ENCODE measurements at places on chromosomes 16 and 17.

DNA sequence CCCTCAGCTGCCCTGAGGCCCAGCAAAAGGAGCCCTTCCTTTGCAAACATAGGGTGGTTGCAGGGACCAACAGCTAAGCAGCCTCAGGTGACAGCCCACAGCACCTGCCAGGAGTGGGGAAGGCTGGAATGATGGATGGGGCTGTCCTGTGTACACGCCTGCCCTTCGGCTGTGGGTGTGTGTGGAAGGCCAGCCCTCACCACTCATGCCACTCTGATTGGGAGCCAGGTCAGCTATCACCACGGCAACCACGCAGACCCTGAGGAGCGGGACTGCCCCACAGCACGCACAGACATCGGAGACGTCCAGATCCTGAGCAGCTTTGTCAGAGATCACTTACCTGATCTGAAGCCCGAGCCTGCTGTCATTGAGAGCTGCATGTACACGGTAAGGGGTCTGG, 11.9 kb downstream of the PIPOX start:
- no peak for DNase-seq

GRCh38 chr17:80219013-80219762, 945 bp downstream of the SGSH start:
- DNase-seq, result no peak

GRCh38 chr16:89507834-89508590, at the start of gene SPG7:
SPG7 (plus strand) TSS chr16:89508403; CDS start chr16:89508418, 15 bp downstream.
- DNase-seq, result peak; percentile 95

GRCh38 chr17:78722246-78722761, 59.8 kb downstream of the CYTH1 start:
- DNase-seq, result no peak

DNA sequence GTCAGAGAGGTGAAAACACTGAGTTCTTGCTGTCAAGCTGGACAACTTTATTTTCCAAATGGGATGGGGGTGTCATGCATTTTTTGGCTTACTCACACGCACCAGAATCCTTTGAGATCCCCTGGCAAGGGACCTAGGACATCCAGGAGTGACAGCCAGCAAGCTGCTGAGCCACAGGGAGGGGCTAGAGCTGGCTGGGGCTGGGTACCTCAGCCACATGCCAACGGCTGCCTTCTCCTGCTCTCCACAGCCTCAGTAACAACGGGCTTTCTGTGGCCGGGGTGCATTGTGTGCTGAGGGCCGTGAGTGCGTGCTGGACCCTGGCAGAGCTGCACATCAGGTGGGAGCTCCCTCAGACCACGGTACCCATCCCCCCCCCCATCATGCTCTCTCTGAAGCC, 47.6 kb downstream of the NLRC5 start:
- no peak for DNase-seq

DNA sequence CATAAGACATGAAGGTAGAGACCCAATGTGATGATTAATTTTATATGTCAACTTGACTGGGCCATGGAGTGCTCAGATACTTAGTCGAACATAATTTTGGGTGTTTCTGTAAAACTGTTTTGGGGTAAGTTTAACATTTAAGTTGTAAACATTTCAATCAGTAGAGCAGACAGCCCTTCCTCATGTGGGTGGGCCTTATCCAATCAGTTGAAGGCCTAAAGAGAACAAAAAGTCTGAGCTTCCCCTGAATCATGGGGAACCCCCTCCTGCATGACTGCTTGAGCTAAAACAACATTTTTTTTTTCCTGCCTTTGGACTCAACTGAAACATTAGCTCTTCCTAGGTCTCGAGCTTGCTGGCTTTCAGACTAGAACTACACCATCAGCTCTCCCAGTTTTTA, 327.3 kb upstream of the SOX9 start:
- DNase-seq, result no peak

GRCh38 chr17:59149051-59149450, 5.9 kb downstream of the SKA2 start:
- no peak for DNase-seq

DNA sequence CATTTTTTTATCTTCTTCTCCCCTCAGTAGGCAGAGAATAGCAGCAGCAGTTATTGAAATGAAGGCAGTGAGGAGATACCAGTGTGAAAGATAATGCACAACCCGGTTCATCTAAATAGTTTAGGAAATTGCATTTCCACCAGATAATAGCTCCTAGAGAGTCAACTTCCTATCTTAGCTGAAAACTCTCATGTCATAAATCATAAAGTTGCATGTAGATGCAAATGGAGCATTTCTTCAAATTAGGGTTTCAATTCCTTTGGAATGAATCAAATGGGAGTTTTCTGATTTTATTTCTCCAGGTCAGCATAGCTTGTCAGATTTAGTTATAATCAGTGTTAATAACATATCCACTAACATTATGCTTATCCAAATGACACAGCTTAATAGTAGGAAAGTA, 335.3 kb downstream of the CNTNAP4 start:
- no peak for DNase-seq

- no peak for DNase-seq
Observed at GRCh38 chr17:33050611-33051140, 59.0 kb downstream of the SPACA3 start.

GRCh38 chr17:13490427-13490826, 111.3 kb downstream of the HS3ST3A1 start:
- no peak for DNase-seq

- no peak for DNase-seq
Observed at GRCh38 chr17:47204722-47205418, 4.3 kb upstream of the MYL4 start.

DNA sequence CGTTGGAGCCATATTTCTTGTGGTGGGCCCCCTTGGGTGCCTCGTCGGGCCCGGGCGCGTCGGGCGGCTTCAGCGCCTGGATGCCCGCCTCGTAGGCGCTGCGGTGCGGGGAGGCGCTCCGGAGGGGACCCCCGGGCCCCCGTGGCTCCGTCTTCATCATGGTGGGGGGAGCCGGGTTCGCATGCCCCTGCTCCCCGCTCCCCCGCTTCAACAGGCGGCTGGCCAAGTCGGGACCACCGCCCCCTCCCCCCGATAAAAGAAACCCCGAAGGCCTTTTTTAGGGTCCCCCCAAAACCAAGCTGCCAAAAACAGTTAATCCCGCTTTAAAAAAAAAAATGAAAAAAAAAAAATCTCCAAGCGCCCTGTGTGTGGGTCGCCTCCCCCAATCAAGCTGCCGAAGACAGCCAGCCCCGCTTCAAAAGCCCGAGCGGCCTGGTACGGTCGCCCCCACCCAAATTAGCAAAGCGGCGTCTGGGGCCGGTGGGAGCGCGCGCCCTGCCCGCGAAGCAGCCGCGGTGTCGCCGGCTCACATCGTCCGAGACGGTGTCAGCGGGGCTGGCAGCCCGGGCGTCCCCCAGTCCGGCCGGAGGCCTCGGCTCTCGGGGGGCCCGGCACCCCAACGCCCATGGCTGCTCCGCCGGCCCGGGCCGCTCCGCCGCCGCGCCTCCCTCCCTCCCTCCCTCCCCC, at the start of gene PPP1R9B:
Gene PPP1R9B, minus strand, starts transcription at position 324 of the 687 bp plus-strand sequence. Its CDS starts 164 bp downstream, at position 160.
- DNase-seq, result no peak

DNA sequence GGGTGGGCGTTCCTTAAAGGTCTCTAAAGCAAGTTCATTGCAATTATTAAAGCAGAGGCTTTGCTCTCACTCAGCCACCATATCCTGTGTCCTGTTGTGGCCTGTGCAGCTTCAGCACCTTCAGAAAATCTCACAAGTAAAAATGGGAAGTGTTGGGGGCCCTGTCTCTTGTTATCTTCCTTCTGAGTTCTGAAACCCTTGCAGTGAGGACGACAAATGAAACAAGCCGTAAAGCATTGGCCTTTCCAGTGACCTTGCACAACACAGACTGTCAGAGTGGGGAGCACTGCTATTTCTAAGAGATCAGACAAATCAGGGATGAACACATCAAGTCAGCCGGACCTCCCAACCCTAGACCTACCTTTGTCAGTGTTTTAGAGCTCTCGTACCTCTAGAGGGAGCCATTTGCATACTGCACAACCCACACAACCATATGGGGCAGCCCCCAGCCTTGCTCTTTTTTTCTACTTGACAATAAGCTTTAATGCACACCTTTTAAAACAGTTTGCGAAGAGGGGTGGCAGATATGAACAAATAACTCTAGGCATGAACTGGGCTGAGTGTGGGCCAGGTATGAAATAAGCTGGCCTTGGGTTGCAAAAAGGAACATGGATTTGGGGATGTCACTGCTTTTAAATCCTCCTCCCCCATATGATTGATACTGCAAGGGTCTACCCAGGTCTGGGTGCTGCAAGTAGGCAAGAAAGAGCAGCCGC, 89.8 kb downstream of the KATNIP start:
- DNase-seq, result no peak

DNA sequence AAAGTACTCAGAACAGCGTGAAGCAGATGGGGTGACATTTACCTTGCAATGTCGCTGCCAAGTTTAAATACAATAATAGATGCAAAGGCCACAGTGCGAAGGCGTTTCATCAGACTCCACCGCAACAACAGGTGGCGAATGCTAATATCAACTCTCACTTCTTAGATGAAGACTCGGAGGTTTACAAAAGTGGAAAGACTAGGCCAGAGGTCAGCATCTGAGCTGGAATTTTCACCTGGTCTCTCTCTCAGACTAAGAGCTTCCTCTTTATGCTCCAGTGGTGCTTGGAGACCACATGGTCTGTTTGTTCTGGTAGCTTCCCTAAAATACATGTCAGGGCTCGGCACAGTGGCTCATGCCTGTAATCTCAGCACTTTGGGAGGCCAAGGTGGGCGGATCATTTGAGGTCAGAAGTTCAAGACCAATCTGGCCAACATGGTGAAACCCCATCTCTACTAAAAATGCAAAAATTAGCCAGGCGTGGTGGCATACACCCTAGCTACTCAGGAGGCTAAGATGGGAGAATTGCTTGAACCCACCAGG, 169.1 kb downstream of the XYLT1 start:
- DNase-seq, result no peak

GRCh38 chr17:27762527-27763305, 37.6 kb downstream of the NOS2 start:
- no peak for DNase-seq

DNA sequence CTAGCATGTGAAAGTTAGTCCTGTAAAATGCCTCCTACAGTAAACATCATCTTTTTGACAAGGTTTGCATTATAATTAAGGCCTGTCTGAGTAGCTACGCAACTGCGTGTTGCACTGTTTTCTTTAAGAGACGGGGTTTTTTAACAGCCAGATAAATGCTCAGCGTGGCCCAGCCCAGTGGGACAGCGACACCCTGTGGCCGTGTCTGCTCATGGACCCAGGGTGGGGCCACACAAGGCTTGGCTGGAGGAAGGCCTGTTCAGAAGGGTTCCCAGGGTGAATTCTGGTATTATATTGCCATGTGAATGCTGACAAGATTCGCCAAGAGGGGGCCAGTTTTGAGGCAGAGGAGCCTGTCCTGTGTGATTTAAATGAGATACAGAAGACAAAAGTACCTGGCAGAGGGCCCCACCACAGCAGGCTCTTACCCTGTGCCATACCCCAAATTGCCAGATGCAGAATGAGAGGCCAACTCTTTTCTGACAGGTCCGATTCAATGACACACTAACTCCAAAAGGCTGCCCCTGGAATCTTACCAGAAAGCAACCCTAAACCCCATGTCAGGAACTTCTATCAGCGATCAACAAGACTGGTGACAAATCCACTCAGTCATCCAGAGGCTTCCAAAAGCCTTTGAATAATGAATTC, 65.9 kb upstream of the IRX6 start:
- peak; percentile 73 for DNase-seq

DNA sequence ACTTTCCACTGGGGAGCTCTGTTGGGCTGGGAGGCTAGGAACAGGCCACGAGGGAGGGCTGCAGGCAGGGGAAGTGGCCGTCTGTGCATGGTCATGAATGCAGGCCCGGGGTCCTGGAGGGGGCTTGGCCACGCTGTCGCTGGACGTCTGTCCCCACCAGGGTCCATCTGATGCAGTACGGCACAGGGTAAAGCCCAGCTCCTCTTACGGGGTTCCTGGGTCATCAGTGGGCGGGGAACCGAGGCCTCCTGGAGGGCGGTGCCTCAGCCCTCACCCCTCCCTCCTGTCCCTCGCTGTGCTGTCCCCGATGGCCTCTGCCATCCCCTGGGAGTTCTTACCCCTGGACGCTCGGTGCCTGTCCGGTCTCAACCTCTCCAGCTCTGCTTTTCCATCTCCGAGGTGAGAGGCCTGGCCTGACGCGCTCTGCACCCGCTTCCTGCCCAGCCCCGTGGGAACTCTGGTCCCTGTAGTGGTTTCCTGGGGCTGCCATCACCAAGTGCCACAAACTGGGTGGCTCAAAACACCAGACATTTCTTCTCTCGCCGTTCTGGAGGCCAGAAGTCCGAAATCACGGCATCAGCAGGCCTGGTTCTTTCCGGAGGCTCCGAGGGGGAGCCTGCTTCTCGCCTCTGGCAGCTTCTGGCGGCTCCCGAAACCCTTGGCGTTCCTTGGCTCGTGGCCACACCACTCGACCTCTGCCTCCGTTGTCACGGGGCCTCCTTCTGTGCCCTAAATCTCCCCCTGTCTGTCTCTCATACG, 182.8 kb downstream of the SEC14L1 start:
- DNase-seq, result peak; percentile 67

GRCh38 chr17:58336456-58337209, 8.0 kb upstream of the TSPOAP1 start:
- no peak for DNase-seq

- DNase-seq, result no peak
Observed at GRCh38 chr16:1631230-1631629, 19.1 kb downstream of the CRAMP1 start.

DNA sequence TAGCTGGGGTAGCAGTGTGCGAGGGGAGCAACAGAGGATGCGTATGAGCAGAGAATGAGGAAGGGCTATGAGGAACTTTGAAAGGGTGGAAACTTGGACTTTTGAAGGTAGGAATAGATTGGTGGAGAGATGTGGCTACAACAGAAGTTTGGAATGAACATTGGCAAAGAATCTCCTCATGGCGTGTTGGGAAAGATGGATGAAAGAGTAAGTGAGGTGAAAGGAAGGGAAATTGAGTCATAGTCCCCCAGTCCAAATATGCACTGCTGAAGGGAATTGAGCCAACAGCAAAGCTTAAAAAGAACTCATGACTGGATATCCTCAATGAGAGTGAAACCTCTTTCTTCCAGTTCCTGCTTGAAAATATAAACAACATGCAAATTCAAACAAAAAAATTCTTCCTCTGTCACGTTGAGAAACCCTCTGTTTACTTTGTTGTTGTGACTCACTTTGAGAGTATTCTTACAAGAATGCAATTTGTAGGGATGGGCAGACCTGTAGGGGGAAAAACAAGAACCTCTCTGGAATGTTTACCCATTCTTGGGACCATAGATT, 313.2 kb upstream of the KCNJ16 start:
- DNase-seq, result no peak

DNA sequence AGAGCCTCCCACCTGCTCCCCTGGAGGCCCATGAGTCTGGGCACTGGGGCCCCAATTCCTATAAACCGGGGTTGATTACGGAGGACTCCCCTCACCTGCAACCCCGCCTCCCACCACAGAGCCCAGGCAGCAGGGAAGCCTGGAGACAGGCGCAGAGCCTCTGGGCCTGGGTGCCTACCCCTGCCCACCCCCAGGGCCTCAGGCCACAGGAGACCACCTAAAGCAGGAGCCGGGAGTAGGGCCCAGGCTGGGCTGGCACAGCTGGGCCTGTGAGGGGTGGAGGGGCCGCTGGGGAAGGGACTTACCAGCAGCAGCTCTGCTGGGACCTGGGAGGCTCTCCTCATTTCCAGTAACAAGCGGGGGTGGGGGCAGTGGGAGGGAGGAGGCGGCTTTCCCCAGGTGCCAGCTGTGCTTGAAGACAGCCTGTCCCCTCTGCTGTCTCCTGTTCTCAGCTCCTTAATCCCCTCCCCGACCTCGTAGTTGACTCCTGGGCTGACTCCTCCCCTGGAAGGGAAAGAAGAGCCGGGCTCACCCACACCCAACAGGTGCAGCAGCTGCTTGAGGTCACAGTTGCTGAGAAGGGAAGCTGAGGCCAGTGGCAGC, 46.8 kb downstream of the TMEM235 start:
- no peak for DNase-seq

Measured in left forelimb (tissue), 1 donor.